ENCODE measurements at places on chromosomes 2 and 18. TPM values are rescaled to one million over a fixed set of nuclear protein-coding genes. Genes with fewer than 3 reads are reported as not detected.

PRKAG3 gene
- not detected for total RNA-seq

- no peak for DNase-seq
Measured at GRCh38 chr2:25250331-25251070, 82.1 kb upstream of the POMC start.

- no peak for DNase-seq
Measured at GRCh38 chr2:26195040-26195984, 22.4 kb downstream of the GAREM2 start.

DNA sequence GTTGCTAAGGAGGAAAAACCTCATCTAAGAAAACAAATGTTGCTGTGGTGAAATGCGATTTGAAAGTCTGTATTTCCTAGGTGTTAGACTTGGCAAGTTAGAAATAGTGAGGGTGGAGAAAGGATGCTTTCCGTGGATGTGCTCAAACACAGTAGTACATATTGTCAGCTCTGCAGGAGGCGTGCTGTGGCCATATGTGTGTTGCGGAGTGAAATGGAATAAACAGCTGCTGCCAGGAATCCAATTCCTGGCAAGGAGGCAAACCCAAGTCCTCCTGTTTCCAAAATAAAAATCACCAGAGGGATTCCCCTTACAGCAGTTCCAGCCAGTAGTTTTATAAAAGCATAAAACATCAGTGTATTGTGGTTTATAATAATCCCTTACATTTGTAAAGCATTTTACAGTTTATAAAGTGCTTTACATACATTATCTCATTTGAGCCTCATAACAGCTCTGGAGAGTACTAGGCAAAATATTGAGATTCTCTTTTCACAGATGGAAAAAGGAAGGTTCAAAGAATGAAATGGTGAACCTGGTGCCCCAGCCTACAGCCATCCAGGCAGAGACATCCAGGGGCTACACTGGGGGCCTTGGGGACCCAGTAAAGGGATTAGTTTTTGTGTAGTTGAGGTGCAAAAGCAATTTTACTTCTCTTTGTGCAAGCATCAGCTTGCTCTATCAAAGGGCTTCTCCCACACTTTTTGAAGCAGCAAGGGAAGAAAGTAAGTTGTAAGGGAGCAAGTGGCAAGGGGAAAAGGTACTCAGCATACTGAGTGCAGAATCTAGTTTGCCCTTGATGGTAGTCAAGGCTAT, 206.0 kb downstream of the AGPS start:
- no peak for DNase-seq

DNA sequence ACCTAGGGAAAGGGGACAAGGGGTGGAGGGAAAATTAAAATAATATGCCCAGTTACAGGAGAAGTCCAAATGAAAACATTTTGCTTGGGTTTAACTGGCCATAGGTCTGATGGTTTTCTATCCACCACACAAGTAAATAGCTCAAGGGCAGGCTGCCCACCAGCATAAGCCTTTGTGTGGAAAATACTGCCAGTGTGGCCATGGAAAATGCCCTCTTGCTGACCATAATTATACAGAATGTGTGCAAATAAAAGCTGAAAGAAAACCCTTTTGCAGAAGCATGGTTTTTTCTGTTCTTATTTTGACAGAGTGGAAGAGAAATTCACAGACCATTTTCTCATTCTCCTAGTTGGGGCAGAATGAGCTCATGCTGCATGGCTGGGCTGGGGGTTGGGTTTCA, 111.3 kb upstream of the SIX2 start:
- DNase-seq: no peak

DNA sequence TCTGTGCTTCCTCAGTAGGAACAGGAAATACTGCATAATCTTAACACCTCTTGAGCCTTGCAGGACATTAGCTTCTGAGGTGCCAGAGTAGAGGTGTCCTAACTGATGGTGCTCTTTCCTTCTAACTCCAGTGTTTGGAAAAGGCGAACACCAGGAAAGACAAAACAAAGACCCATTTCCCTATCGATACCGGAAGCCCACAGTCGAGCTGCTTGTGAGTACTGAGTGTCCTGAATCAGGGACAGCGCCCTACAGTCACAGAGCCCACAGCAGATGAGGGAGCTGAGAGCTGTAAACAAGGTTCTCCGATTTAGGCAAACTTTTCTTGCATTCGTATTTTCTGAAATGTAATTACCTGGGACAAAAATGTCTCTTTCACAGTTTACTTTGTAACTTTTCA, 50.7 kb downstream of the SLC14A2 start:
- no peak for DNase-seq

- no peak for DNase-seq
Measured at GRCh38 chr2:3626118-3626811, 31.4 kb downstream of the COLEC11 start.

ASB18 gene
- total RNA-seq: not detected

DNA sequence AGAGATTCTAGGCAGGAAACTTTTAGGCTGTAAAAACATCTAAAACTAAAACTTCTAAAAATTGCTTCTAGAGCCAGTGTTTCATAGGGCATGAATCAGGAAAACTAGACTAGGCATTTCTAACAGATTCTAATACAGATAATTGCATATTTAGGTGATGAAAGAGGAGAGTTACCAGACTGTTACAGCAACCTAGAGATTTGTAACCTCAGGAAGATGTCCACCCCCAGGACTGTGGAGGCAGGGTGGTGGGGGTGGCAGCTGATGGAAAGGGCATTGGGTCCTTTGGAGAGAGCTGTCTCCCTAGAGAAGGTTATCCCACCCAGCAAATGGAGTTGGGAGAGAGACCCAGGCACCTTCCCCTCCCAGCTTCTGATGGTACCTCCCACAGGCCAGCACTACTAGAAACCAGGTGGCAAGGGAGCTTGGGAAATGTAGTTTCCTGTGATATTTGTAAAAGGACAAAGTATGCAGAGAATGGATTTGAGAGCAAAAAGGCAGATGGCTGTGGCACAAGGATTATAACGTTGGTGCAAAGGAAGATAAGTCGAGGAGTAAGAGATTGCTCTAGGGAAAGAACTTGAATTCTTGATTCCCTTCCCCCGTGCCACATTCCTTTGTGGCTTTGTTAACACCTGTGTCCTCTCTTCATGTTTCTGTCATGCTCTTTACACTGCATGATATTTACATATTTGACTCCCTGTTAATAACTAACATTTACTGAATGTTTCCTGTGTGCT, 75.6 kb upstream of the MGAT5 start:
- no peak for DNase-seq

- no peak for DNase-seq
Measured at GRCh38 chr2:75047189-75047991, 88.9 kb downstream of the POLE4 start.

Measured in esophagus squamous epithelium (tissue), 5 donors.